Cerebellar nuclear complex (tissue), 1 donor: ENCODE measurements at places on chromosomes 1 and 21.

DNA sequence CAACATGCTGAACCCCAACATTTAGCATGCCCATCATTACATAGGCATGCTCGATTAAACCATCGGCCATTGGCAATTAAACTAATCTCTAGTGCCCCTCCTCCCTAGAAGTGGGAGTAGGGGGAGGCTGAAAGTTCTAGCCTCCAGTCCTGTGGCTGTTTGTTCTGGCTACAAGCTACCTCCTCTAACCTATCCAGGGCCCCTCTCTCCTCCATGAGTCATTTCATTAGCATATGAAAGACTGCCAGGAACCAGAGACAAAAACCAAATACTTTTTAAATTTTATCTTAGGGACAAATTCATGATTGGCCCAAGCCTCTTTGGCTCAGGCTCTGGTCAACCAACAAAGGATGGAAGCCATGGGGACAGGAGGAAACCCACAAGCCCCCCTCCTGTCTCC lies 231.1 kb downstream of the CACNA1E start:
- no peak for DNase-seq

DNA sequence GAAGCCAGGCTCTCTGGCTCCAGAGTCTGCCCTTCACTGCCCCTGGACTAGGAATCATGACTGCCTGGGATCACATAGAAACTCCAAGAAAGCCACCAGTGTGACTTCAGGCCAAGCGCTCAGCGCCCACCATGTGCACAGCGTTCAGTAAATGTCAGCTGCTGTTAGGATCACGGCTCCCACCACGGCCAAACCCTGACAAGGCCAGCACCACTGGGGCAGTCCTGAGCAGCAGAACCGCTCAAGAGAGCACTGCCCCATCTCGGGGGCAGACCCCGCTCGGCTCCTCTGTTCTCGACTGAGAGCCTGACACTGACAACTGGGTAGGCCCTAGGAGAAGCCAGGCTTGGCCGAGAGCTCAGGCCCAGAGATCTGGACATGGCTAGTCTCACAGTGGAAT lies 10.0 kb downstream of the CAPZB start:
- no peak for DNase-seq

- DNase-seq = no peak
Measured at GRCh38 chr1:226619031-226619430, 70.5 kb downstream of the STUM start.

DNA sequence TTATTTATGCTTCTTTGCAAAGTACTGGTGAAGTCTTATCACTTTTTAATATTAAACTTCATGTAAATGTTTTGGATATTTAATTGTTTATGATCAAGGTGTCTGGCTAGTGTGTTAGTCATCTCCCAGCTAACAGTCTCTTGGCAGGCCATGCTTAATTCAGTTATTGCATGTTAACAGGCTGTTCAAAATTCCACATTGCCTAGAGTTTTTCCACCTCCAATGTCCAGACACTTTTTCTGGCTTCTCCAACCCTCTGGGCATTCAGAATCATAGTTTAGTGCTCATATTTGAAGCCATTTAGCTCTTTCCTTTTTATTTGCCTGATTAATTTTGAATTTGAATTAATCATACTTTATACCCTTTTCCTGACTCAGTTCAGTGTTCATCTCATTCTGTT lies 69.2 kb downstream of the OLFML2B start:
- no peak for DNase-seq

DNA sequence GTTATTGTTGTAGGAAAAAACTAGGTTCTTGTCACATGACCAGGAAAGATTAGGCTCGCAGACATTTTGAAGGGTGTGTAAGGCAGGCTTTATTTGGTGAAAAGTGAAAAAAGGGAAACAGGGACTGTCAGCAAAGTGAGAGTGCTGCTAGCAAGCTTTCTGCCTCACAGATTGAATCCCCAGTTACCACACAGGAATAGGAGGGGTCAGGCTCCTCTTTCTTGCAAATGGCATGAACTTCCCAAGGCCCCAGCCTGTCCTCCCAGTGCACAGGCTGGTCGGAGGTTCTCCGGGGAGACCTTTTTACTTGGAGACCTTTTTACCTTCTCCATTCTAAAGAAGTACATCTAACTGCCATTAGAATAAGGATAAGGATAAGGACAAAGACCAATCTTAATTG lies 42.1 kb downstream of the SYCP1 start:
- DNase-seq = no peak

DNA sequence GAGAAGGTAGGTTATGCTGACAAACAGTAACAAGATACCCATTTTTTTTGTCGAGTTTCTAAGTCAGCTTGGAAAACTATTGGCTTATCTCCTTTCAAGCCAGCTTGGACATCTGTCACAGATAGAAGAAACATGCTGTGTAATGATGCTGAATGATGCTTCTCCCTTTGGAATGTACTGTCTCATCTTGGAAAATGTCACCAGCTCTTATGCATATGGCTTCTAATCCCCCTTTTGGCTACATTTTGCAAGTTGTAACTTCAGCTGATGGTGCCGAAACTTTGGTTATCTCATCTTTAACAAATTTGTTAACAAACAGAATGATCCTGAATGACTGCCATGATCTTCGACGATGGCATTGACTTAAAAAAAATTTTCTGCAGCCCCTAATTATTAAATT lies 68.8 kb upstream of the ST6GALNAC3 start:
- no peak for DNase-seq

DNA sequence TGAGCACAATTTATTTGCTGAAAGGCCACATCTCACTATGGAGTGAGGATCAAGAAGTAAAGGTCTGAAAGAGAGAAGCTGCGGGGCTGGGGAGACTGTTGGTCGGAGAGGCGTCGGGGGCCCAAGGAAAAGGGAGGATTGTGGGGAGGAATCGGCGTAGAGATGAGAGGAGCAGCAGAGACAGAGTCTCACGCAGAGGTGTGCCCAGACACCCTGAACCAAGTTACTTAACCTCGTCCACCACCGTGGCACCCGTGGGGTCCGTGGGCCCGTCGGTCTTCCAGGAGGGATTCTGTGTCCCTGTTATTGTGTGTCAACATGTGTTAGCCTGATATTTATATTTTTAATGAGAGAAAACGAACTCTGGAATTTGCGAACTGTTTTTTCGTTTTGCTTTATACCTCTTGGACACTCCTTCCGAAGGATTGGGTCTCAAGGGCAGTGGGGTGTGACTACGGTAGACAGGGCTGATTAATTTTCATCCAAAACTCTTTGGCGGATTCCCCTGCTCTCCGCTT lies 3.8 kb upstream of the NBPF1 start:
- DNase-seq = no peak

DNA sequence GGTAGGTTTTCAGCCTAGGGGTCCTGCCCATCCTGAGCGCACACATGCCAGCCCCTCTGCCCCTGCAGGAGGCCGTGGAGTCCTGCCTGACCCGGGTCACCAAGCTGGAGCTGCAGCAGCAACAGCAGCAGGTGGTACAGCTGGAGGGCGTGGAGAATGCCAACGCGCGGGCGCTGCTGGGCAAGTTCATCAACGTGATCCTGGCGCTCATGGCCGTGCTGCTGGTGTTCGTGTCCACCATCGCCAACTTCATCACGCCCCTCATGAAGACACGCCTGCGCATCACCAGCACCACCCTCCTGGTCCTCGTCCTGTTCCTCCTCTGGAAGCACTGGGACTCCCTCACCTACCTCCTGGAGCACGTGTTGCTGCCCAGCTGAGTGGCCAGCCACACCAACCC lies 44.0 kb downstream of the TMCC2 start:
- no peak for DNase-seq

- no peak for DNase-seq
Measured at GRCh38 chr1:202275061-202275770, 66.5 kb downstream of the UBE2T start.

DNA sequence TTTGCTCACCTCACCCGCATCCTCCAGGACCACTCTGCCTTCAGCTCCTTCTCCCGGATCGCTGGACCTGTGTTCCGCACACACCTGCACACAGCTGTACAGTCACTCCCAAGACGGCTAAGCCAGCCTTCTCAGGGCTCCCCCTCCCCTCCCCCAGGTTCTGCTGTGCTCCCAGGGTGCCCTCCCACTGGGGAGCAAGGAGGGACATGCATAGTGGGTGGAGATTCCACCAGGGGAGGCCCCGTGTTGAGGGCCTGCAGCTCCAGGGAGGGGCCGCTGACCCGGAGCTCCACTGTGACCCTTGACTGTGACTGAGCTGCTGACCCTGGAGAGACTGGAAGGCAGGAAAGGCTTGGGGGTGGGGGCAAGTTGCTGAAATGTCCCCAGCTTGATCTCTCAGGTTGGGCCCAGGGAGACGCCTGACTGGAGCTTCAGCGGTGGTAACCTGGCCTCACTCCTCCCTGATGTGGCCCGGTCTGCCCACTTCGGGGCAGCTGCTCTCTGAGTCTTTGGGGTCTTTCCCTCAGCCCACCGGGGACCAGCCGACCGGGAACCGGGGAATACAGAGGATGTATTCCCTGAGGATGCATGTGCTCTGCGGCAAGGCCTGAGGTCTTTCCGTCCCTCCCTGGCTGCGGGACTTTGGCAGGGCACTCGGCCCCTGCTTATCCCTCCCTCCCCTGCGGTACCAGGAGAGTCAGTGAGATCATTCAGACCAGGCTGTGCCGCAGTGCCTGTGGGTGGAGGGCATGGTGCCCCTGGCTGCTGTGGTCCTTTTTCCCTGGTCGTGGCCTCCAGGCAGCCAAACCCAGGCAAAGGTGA lies 28.6 kb upstream of the PLCH2 start:
- no peak for DNase-seq

DNA sequence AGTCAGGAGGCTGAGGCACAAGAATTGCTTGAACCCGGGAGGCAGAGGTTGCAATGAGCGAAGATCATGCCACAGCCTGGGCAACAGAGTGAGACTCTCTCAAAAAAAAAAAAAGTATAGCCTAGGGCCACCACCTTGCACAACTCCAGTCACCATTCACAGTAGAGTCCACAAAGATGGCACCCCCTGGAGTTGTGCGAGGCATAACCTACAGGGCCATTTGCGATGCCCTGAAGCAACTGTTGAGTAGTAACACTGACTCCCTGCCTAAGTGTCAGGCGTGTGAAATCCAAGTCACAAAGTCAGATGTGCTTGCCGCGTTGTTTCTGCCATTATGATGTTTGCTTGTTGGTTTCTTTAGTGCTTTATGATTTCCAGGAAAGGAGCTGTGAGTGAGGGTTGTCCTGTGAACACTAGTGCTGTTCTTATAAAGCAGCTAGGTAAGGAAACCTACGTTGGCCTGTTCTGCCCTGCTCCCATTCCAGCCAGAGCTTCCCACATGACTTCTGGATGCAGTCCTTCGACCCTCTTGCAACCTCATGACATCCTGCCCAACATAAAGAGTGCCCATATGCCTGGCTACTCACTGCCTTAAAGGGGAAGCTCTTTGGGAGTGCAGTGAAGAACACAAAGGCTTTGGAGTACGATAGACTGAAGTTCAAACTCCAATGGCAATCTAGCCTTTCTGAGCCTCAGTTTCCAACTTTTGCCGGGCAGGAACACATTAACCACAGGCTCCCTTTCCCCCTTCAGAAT lies 29.8 kb downstream of the FHAD1 start:
- DNase-seq = no peak

GRCh38 chr1:40362699-40363098 lies 10.8 kb upstream of the SMAP2 start:
- no peak for DNase-seq

DNA sequence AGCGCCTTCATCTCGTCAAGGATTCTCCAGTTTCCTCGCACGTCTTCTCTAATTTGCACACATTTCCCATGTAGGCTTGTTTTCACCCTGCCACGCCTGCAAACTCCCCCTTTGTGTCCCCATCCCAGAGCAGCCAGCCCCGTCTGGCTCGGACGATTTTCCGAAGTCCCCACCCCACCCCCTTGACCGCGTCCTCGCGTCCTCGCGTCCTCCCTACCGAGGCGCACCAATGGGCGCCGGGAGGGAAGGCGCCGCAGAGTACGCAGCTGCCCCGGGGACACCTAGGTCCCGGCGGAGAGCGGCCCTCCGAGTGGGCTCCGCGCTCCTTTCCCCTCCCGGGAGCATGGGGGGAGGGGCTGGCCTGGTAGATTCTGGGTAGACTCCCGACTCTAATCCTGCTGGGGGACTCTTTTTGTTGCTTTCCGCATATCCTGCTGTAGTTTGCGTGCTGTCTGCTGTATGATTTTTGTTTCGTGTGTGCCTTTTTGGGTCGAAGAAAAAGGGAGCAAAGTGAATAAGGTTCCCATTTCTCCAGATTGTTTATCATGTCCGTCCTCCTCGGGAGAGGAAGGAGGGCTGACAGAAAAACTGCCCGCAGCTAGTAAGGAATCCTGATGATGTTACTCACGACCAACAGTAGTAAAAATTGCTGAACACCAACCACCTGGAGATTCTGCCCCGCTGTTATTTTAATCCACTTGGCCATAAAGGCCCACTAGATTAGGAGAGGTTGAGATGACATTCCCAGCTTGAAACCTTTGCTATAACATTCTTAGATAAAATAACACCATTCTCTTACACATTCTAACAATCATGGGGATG lies 1.5 kb downstream of the CACHD1 start:
- no peak for DNase-seq

- DNase-seq = no peak
Measured at GRCh38 chr1:156502894-156503697, 2.5 kb upstream of the MEF2D start.

GRCh38 chr21:44052830-44053226 lies 40.7 kb downstream of the TRAPPC10 start:
- no peak for DNase-seq

DNA sequence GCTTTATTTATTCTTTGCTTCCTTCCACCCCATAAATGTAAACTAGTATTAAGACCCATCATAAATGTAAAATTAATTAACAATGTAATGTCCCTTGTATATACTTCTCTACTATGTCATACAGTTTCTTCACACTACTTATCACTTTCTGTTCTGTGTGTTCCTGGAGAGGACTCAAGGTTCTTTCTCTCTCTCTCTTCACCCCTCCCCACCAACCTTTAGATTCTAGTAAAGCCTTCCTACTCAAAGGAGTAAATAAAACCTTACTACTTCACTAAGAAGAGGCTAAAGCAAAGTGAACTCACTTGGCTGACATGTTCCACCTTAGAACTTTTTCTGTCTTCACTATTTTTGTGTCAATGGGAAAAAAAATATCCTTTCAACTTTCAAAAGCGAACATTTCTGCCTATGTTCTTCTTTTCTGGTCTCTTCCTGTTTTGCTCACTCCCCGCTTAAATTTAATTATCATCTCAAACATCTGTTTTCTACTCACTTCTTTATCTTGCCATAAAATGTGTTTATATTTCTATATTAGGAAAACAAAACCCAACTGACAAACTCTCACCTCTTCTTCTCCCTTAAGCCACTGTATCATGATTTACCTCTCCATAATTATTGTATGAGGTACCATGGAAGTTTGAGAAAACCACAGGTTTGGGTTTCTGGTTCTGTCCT lies 260.3 kb downstream of the DPYD start:
- DNase-seq = no peak

DNA sequence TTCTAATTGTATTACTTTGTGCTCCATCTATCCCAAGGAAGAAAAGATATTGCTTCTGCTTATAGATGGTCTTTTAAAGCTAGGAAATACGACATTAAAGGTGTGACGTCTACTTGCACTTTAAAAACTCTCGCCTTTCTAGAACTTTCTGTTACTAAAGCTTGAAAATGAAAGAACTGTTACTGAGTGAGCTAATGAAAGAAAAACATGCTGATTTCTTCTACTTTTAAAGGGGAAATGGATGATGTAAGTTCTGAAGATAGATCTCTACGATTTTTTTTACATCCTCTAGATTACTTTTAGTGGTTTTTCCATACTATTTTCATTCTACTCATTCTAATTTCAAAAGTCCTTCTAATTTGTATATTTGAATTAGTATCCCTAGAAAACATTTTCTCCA lies 387.5 kb downstream of the USP25 start:
- DNase-seq = no peak

GRCh38 chr1:226671277-226671676 lies 67.8 kb downstream of the ITPKB start:
- no peak for DNase-seq
